ENCODE measurements at places on chromosomes 11 and 22.

GRCh38 chr22:43257961-43258360 is 71.0 kb upstream of the TTLL12 start:
- DNase-seq, result no peak

GRCh38 chr22:48907591-48907990 is 920.1 kb downstream of the BRD1 start:
- no peak for DNase-seq

GRCh38 chr11:122803716-122804115 is 34.6 kb upstream of the CRTAM start:
- DNase-seq, result no peak

DNA sequence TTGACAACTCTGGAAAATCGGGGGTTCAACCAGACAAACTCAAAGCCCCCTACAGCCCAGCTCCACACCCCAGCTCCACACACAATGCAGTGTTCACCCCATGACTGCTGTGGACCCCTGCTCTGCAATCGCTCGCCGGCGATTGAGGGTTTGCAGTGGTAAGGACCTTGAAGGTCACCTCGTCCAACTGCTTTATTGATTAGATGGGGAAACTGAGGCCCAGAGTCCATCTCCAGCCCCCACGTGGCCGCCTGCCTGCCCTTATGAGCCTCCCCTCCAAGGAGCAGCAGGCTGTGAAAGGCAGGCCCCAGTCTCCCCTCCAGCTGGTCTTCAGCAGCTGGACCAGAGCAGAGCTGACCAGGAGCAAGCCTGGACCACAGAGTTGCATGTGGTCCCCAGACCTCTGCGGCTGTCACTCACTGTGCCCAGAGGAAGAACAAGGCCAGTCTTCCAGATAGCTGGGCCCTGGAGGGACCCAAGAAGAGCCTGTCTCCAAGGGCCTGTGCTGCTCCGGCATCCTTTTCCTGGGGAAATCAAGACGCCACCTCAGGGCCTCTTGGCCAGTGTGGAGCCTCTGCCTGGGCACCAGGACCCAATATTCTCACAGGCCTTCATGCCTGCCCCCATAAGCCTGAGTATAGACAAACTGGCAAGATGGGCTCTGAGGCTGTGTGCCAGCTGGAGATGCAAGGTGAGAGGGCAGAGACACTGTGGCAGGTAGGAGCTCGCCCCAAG is 8.8 kb upstream of the LINC01488 start:
- DNase-seq, result no peak

Measured in colonic mucosa (tissue), 4 donors.